Testis (tissue), 5 donors: ENCODE measurements at places on chromosomes 7 and 10. TPM values are rescaled to one million over a fixed set of nuclear protein-coding genes. Genes with fewer than 3 reads are reported as not detected.

CCDC172 gene
- total RNA-seq = 7.3 TPM

DNAJC12 gene
- 23.3 TPM for total RNA-seq

UMAD1 gene
- 11.1 TPM for total RNA-seq

SRRM3 gene
- total RNA-seq = 8.4 TPM

TUBAL3 gene
- 0.93 TPM for total RNA-seq

NOM1 gene
- 42.8 TPM for total RNA-seq

SPDYE5 gene
- 1.4 TPM for total RNA-seq

FAM221A gene
- total RNA-seq = 55.7 TPM

NKX1-2 gene
- total RNA-seq = 0.06 TPM

SAMD9L gene
- 6.5 TPM for total RNA-seq

TRPV5 gene
- 1.4 TPM for total RNA-seq

WIPF3 gene
- 80.7 TPM for total RNA-seq

RBM17 gene
- 114 TPM for total RNA-seq

IL2RA gene
- total RNA-seq = 0.62 TPM

AGBL3 gene
- total RNA-seq = 21.6 TPM

KAT6B gene
- 109 TPM for total RNA-seq

LFNG gene
- total RNA-seq = 34.1 TPM

TUBB8 gene
- 2.0 TPM for total RNA-seq

ITGB8 gene
- total RNA-seq = 111 TPM

NODAL gene
- 0.43 TPM for total RNA-seq

STEAP4 gene
- 27.1 TPM for total RNA-seq

GFRA1 gene
- 17.7 TPM for total RNA-seq

PNLIPRP1 gene
- total RNA-seq = not detected

CPA2 gene
- total RNA-seq = 1.4 TPM

NME8 gene
- 1.7 TPM for total RNA-seq

HOXA3 gene
- 0.93 TPM for total RNA-seq

HMX3 gene
- total RNA-seq = 0.25 TPM

ANXA8 gene
- total RNA-seq = 2.5 TPM

HOXA6 gene
- not detected for total RNA-seq

LAMB1 gene
- 42.0 TPM for total RNA-seq

CPA4 gene
- total RNA-seq = 0.31 TPM

GPR158 gene
- 2.5 TPM for total RNA-seq

TET1 gene
- total RNA-seq = 3.2 TPM

LEP gene
- total RNA-seq = 0.31 TPM

TCAF2 gene
- total RNA-seq = 5.0 TPM

MOGAT3 gene
- not detected for total RNA-seq

OR9A2 gene
- total RNA-seq = 0.99 TPM

LLCFC1 gene
- 38.5 TPM for total RNA-seq

PI4K2A gene
- total RNA-seq = 31.0 TPM

PILRA gene
- 12.0 TPM for total RNA-seq

GPNMB gene
- 15.6 TPM for total RNA-seq

TLL2 gene
- 0.39 TPM for total RNA-seq

ETV1 gene
- 13.9 TPM for total RNA-seq

CALML5 gene
- total RNA-seq = 0.50 TPM

CEP55 gene
- 15.5 TPM for total RNA-seq

GBX1 gene
- 2.9 TPM for total RNA-seq

AKR1C4 gene
- 0.37 TPM for total RNA-seq

HNRNPF gene
- total RNA-seq = 120 TPM

ZNF365 gene
- total RNA-seq = 1.2 TPM

TMEM196 gene
- 0.12 TPM for total RNA-seq

SFTPA2 gene
- total RNA-seq = not detected

PTEN gene
- total RNA-seq = 85.4 TPM

CDHR1 gene
- 0.39 TPM for total RNA-seq

CABCOCO1 gene
- 10.2 TPM for total RNA-seq
